ENCODE measurements at places on chromosomes 3 and 15.

GRCh38 chr3:22372292-22373062, 621.5 kb upstream of the ZNF385D start:
- peak; percentile 2 for DNase-seq

GRCh38 chr3:103052236-103052830, 617.5 kb downstream of the ZPLD1 start:
- DNase-seq, result no peak

GRCh38 chr15:93105485-93105884, 16.5 kb upstream of the RGMA start:
- DNase-seq, result no peak

DNA sequence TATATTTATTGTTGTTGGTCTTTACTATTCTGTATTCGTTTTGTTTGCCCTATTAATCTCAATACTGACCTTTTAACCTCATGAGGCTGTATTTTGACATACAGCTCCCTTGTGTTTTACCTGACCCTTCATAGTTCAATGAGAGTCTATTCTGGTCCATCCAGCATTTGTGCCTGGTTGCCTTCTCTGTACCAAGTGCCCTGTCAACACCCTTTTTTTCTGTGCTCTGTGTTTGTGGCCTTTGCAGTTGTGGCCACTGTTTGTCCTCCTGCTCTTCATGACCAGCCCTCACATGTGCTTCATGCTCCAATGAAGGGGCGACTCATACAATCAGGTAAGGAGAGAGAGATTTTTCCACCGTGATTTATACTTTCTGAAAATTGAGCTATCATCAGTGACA, 368.2 kb downstream of the IL20RB start:
- no peak for DNase-seq

- DNase-seq, result peak; percentile 63
Measured at GRCh38 chr3:176872771-176873209, 324.5 kb downstream of the TBL1XR1 start.

DNA sequence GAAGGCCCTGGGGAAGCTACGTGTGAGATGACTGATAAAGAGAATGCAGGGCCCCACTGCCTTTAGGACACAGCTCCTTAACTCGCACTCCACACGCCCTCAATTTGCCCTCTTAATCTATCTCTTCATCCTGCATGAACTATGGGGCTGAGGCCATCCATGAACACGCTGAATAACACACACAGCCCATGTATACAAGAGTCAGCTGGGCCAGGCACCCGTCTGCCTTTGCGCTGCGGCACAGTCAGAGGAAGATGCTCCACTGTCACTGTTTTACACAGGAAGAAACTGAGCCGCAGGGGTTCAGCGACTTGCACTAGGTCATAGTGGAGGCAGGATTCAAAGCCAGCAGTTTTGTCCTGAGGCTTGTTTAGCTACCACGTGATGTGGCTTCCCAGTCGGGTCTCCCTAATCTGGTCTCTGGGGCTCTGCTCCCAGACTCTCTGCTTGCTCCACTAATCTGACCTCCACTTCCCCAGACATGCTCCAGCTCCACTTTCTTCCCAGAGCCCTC, 43.9 kb downstream of the TLE3 start:
- DNase-seq, result no peak

GRCh38 chr3:147119989-147120388, 286.4 kb downstream of the ZIC4 start:
- no peak for DNase-seq

GRCh38 chr15:25682340-25682739, 180.8 kb downstream of the ATP10A start:
- DNase-seq, result no peak
